ENCODE measurements at places on chromosomes 3 and 15. TPM values are rescaled to one million over a fixed set of nuclear protein-coding genes. Genes with fewer than 3 reads are reported as not detected.
A peak's percentile ranks its signal among the peaks of the same experiment; 100 is the strongest.

DNA sequence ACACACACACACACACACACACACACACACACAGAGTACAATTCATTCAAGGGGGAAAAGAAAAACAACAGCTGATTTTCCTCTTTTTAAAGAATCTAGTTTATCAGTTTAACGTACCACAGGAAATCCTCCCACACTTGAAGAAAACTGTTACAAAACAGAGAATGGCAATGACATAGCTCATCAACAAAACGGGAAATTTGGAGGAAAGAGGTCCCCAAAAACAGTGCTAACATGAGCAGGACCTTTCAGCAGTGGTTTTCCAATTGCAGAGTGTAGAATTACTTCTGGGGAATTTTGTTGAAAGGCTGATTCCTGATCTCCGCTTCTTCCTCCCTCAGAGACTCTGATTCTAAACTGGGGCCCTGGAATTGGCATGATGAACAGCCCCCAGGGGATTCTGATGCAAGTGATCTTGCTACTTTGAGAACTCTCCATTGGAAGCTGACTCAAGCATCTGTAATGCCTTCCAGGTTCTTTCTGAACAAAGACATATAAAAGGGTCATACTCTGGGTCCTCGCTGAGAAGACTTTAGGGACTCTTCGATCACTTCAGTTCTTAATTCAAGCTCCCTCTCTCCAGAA is 442.6 kb upstream of the PROK2 start:
- DNase-seq: no peak

DNA sequence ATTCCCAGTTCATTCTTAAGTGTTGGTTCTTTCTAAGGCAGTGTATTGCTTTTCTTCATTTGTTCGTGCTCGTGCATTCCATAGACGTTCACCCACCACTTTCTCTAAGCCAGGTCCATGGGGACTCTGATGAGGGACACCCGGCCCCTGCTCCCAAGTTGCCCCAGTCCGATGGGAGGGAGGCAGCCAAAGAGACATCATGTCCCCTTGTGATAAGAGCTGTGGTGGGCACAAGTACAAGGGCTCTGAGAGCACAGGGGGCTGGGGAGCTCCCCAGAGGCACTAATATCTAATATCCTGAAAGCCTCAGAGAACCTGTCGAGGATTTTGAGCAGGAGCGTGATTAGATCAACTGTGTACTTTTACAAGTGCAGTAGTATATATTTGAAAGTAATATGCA is 6.3 kb downstream of the SPSB4 start:
- DNase-seq: no peak

GRCh38 chr3:71160785-71161546 is 422.6 kb downstream of the FOXP1 start:
- no peak for DNase-seq

DNA sequence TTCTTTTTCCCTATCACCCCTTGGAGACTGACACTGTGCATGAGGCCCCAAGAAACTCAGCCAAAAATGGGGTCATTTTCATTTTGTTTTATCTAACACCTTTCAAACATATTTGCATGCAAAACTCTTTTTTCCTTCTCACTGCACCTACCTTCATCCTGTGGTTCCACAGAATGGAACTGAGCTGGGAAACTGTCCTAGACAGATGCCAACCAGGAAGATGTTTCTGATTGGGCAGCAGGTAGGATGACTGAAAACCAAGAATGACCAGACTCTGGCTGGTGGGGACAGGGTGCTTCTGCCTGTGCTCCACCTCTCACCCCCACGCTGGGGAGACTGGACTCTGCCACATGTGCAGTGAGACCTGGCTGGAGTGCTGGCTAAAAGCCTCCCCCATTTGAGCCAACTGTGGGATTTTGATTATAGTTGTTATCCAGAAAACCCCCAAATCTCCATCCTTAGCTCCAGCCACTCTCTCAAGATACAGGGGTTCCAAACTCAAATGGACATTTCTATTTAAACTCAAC is 5.2 kb downstream of the PPIB start:
- DNase-seq: no peak

GRCh38 chr15:99283717-99284116 is 32.4 kb downstream of the LRRC28 start:
- DNase-seq: no peak

The CCR3 gene
- total RNA-seq: not detected

The SNTN gene
- not detected for total RNA-seq

DNA sequence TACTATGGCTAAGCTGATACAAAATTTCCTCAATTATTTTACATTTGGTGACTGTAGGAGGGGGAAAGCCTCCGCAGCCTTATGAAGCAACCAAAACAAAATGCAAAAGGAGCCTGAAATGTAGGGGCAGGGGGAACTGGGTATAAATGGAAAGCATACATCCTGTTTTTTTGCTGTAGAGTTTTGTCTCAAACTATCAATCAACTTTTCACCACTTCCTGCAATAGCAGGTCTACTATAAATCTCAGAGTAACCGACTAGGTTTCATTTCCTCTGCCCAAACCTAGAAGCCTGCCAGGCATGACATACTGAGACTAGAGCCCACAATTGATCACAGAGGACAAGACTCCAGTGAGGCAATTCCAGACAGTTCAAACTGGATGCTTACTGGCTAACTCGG is 91.3 kb downstream of the SHQ1 start:
- peak; percentile 54 for DNase-seq

DNA sequence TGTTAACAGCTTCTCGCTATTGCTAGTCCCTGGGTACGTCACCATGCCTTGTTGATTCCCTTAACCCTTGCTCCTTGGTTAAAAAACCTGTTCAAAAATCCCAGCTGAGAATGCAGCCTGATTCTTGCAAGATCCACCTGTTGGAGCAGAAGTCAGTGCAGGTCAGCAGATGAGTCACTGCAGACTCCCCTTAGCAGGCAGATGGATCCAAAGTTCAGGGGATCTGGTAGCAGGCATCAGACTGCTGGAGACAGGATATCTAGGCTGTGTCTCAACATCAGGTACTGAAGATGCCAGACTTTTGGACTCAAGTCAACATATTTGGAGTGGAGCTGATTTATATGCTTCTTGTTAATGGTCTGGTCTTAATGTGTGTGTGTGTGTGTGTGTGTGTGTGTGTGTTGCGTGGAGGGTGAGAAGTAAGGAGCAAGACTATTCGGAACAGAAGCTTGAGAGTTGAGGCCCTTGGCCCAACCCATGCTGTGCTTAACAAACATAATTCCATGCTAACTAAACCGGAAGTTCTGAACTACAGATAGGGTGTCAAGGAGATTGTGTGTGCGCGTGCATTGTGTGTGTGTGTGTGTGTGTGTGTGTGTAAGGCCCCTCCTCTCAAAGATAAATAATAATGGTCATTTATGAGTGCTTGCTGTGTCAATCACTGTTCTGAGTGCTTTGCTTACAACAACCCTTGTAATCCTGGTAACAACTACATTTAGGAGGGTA is 1.0 kb upstream of the C3orf52 start:
- DNase-seq: peak; percentile 65

GRCh38 chr15:67005294-67005996 is 60.0 kb upstream of the SMAD3 start:
- no peak for DNase-seq

The MOBP gene
- total RNA-seq: not detected

- DNase-seq: no peak
Measured at GRCh38 chr3:129536804-129537203, 6.2 kb upstream of the H1-8 start.

The CNTN3 gene
- 1.6 TPM for total RNA-seq

DNA sequence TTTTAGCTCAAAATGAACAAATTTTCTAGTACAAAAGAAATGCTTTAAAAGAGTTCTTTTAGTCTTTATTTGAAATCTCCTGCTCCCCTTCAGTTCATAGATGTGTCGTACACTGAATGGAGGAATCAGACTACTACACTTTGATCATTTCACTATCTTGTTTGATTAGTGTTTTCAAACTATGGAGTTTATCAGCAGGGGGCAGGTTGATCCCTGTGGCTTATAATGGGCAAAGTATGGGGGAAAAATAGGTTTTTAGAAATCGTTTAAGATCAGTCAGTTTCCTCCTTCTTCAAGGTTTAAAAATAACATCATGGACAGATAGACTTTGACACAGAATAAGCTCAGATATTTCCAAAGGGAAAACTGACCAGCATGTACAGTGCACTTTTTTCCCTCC is 701.7 kb downstream of the CADM2 start:
- DNase-seq: no peak

DNA sequence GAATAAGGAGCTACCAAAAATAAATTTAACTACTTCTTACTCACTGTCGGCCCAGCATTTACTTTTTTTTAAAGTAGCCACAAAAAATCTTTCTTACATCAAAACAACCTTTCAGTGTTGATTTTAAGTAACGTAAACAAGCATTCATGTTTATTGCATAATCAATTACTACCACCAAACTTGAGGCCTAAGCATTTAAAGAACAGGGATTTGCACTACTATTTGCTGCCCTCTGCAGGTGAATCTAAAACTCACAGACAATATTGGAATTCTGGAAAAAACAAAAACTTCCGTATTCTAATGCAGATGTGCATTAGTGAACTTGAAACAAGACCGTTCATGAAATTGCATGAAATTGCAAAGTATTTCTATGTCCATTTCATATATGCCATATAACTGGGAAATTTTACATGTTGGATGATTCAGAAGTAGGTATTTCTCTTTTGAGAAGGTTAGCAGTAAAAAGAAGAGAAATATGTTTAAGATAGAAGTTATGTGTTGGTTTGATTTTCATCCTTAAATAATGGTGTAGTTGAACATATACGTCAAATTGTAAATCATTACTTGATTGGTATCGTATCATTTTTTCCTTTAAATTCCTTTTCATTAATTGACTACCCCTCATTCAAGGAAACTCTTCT is 55.6 kb downstream of the CGGBP1 start:
- DNase-seq: no peak

- no peak for DNase-seq
Measured at GRCh38 chr3:22189616-22190015, 438.6 kb upstream of the ZNF385D start.

- DNase-seq: no peak
Measured at GRCh38 chr15:61086756-61087155, 142.3 kb downstream of the RORA start.

- DNase-seq: no peak
Measured at GRCh38 chr15:88894819-88895767, at the start of gene HAPLN3. Gene HAPLN3, minus strand, starts transcription at chr15:88895544. Its CDS starts 8,246 bp downstream, at chr15:88887298.

- no peak for DNase-seq
Measured at GRCh38 chr3:249587-250262, 53.2 kb downstream of the CHL1 start.

- no peak for DNase-seq
Measured at GRCh38 chr15:69524814-69525213, 72.2 kb downstream of the RPLP1 start.

DNA sequence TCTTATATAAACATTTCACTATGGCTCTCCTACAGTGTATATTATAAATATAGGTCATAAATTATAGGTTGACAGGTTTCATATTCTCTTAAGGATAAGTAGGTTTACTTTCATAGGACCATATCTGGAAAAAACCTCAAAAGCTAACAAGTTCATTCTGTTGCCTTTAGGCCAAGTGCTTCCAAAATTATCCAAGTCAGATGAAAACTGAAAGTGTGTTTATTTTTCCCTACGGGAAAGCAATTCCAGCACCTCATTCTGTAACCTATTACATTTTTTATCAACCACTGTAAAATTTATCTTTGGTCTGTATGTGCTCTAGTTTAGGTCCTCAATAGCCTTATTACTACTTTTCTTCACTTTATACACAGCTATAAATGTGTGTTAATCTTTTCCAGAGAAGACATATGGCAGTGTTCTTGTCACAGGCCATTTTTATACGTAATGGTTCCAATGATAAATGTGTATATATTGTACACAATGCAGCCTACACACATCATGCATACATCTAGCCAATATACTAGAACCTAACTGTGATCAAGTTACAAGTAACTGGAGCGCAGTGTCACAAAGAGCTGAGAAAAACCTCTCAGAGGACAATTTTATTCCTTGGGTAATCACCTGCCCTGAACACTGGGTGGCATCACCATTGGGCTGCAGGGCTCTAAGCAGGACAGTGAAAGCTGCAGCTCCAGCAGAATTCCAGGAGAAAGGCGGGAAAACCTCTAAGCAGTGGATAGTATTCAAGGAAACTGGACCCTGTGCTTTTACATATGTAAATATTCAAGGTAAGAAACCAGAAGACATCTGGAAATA is 251.3 kb downstream of the CTNNB1 start:
- DNase-seq: no peak

GRCh38 chr3:144105542-144105941 is 133.9 kb downstream of the DIPK2A start:
- no peak for DNase-seq

GRCh38 chr3:16070707-16071106 is 103.8 kb upstream of the GALNT15 start:
- DNase-seq: no peak

The CGGBP1 gene
- total RNA-seq: 63.1 TPM

DNA sequence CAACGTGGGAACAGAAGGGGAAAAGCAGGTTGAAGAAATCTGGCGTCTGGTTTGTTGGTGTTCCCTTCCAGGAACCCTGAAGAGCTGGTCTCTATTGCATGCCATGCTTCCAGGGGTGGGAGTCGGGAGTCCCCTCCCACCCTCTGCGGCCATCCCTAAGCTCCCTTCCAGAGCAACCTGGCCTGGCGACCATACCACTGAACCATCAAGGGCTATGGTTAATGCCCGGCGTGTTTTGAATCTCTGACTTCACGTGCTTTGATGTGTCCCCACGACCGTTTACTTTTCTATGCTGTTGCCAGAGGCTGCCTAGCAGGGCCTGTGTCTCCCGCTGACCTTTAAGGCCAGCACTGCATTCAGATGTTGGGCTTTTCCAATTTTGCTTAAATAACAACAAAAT is 696 bp upstream of the SNRK start:
- no peak for DNase-seq

The LRRIQ4 gene
- total RNA-seq: not detected

The CLSTN2 gene
- total RNA-seq: 2.7 TPM

DNA sequence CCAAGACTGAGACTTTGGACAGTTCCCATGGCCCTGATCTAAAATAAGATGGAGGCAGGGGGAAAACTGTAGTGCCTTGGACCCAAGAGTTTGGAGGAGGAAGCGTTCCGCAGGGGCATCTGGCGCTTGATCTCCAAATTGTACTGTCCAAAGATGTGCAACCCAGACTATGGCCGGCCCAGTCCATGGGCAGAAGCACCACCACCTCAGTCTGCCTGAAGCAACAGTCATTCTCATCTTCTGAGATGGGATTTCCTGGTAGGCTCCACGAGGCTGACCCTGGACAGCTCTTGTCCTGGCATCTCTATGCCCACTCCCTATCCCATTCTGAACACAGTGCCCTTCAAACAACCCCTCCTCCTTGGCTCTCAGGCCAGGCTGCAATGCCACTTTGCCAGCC is 3.6 kb downstream of the INSYN1 start:
- DNase-seq: no peak

DNA sequence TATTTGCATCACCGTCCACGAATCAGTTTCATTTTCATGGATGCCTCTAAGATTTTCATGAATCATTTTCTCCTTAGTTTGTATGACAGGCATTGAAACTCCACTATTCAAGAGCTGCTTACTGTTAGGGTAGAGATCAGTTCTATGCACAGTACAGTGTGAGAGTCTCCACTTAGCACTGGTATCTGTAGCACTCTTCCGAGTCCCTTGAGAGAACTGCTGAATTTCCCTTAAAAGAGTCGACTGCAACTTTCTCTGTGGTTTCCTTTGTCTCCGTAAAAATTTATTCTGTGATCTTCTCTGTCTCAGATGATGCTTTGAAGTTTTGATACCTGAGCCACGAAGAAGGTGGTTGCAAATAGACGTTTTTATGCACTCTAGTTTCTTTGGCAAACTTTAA is 14.8 kb downstream of the GTPBP8 start:
- no peak for DNase-seq

- no peak for DNase-seq
Measured at GRCh38 chr15:49462232-49462844, 39.3 kb downstream of the FGF7 start.

Data from Peyer's patch (tissue), 4 donors.